ENCODE measurements at places on chromosomes 5 and 9.

GRCh38 chr5:172508471-172509404 is 54.4 kb upstream of the SH3PXD2B start:
- no peak for DNase-seq

DNA sequence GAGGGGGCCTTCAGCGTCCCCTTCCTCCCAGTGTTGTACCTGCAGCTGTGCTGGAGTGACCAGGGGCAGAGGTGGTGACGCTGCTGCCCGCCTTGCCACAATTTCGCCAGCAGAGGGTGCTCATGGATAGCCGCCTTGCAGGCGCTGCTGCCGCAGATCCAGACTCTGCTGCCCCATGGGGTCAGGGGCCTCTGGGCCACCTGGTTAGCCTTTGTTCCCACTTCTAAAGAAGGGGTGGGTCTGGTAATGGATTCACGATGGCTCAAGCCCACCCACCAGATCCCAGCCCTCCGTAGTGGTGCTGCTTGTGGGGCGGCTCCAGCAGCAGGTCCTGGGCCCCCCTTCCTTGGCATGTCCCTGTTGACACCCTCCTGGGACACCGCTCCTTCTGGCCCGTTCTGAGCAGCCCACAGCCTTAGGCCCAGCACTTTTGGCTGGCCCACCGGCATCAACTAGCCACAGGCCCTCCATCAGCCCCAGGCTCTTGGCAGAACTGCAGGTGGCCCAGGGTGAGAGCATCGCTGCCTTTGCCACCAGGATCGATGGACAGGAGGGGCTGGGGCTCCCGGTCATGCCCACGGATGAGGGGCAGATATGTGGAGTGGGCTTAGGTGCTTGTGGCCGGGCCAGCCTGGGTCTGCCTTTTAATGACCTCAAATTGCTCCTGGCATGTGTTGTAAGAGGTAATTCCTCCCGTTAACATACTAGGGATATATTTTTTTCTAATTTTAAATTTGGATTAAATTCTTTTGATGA is 57.2 kb downstream of the COL5A1 start:
- DNase-seq = no peak

GRCh38 chr9:77063645-77064285 is 44.3 kb downstream of the FOXB2 start:
- no peak for DNase-seq

DNA sequence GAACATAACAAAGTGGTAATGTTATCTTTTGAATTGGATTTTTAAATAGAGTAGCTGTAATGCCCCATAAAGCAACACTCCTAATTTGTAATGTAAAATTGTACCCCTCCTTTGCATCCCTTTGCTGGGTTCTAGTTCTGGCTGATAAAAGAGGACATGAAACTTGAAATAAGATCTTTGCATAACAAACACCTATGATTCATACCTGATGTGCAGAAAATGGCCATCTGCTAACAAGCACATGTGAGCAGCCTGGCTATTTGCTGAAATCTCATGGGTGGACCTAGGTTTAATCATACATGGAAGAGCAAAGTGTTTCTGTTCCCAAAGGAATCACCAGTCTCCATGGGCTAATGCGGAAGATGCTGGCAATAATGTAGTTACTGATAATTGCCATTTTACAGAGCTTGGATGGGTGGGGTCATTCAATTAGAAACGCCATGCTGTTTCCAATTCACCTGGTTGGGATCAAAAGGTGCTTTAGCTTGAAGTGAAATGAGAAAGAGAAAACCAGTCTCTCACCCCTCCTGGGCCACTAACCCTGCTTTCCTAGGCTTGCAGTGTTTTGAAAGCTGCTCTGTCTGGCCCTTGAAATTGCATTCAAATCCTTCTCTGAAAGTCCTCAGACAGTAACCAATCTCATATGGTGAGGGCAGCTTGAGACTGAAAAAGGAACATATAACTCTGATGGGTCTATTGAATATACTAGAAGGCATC is 585.1 kb downstream of the TLE4 start:
- no peak for DNase-seq

DNA sequence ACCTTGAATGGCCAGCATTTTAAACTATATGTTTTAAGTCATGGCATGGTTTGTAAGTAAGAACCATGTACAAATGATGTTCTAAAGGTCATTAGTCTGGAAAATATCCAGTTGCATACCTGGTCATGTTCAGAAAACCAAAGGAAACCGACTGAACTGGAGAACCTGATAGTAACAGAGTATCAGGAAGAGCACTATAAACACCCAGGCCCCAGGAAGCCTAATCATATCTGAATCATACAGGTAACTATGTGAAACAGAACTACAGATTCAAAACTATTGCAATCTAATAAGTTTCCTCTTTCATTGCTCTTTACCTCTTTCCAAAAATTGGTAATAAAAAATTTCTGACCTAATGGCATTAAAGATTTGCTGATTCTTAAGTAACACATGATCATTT is 500.3 kb downstream of the ARHGEF28 start:
- DNase-seq = no peak

DNA sequence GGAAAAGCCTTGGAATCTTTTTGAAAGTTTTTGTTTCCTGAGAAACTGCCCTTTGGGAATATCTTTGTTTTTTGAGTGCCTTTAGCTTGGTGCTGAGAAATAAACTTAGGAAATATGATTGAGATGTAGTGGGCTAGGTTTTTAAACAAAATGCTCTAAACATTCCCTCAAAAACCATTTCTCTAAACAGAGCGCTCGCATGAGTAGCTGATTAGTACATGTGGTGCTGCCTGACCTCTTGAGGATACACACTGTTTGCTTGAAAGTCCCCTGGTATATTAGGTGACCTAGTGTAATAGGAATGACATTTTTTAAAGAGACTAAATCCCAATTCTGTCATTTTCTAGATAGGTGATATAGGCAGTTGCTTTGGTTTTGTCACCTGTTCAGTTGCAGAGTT is 132.3 kb downstream of the ADAMTSL1 start:
- no peak for DNase-seq

DNA sequence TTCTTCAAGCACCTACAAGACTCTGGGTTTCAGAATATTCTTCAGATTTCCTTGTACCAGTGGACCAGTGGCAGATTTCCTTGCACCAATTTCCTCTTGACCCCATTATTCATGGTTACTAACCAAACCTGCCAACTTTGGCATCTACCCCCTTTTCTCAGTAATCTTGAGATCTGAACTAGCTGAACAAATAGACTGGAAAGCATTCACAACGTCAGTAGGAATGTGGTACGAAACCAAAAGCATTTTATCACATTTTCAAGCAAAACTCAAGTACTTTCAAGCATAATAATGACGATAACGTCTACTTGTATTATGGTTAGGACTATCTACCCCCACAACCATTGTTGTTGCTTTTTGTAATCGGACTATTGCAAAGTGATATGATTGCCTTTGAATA is 1217.3 kb downstream of the PTPRD start:
- no peak for DNase-seq

- DNase-seq = no peak
Observed at GRCh38 chr9:136774416-136775045, 10.2 kb upstream of the LCN15 start.

GRCh38 chr9:117656002-117656401 is 48.2 kb upstream of the TLR4 start:
- DNase-seq = no peak

DNA sequence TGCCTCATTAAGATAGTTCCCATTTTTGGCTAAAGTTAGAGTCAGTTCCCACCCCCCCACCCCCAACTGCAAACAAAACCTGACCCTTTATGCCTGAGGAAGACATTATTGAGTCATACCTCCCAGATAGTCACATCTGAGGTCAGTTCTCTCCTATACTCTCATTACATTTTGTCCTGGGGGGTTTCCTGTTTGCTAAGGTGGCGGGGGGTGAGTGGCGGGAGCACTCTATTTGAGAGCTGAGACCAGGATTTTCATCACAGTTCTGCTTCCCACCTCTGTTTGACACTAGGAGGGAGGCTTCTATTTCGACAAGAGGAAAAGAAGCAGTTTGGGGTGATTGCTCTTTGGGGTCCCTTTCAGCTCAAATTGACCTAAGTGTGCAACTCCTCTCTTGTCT is 59.4 kb upstream of the ICE1 start:
- DNase-seq = no peak

DNA sequence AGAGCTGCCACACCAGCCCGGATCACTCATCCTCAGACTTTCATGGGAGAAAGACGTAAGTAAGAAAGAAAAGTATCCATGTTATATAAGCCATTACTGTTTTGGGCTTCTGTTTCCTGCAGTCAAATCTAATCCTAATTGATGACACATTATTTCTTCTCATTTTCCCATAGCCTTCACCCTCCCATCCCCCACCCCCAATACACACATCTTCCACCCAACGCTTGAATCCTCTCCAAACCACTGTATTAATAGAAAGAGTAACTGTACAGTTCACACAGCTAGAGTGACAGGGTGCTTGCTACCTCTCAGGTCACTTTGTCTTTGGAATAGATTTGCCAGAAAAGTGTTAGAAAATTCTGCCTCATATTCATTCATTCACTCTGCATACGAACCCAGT is 69.3 kb upstream of the IL17B start:
- DNase-seq = no peak

GRCh38 chr5:7872517-7873130 is 3.7 kb downstream of the MTRR start:
- DNase-seq = no peak

DNA sequence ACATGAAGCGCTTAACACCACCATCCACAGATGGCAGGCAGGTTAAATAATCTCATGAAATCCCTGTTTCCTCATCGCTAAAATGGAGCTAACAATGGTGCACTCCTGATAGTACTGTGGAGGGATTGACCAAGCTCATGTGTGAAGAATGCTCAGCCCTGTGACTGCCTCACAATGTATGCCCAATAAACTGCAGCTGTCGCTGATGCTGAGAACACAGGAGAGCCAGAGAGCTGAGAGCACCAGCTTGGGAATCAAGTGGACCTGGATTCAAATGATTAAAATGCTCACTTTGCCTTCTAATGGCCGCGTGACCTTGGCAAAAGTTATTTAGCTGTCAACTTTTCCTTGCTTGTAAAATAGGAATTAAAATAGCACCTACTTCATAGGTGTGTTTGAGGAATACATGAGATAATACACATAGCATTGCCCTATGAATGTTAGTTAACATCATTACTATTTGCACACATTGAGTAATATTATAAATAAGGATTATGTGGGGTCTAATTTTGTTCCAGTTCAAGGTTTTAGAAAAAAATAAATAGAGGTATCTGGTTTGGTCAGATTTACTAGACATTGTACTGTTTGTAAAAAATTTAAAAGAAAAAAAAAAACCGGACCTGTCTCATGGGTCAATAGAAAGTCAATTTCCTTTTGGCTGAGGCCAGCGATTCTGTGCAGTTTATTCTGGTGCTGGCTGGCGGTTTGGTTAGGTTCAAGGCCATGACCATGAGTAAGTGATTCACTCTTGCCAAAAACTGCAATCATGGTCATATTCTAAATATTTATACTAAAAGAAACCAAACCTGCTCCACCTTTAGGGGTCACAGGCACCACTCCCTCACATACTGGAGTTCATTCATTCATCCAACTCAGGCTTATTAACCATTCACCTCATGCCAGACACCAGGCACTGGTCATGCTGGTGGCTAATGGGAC is 101.3 kb downstream of the SH3TC2 start:
- DNase-seq = no peak

DNA sequence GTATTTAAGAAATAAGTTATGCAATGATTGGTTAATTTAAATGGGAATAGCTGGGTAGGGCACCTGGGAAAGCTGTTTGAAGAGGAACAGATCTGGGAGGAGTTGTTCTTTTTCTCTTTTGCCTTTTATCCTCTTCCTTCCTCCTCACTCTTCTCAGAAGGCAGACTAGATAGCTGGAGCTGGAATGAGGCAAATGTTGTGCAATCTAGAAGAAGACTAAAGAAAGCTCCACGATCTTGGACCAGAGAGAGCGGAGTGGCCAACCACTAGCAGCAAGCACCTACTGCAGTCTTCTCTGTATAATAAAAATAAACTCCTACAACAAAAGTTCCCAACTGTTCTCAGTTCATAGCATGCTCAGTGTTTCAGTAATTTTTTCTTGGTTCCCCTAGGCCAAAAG is 19.3 kb downstream of the GLIS3 start:
- no peak for DNase-seq
